ENCODE measurements at places on chromosomes 6 and 20.

- no peak for DNase-seq
Measured at GRCh38 chr6:156791320-156791850, 14.2 kb downstream of the ARID1B start.

DNA sequence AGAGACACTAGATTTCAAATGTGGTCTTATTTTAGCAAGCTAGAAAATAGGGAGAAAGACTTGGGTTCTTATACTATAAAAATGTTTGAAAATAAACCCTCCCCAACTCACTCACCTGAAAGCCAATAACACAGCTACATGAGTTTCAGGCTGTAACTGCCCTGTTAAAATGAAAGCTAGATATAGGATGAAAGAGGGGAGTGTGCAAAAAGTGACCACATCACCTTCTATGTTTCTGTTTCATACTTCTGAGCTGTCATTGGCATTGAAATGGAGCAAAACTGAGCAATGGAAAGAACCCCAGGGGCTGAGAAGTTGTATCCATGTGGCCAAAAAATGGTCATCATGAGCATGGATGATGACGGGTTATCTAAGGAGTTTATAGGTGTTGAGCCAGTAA lies 148.1 kb upstream of the TENT5A start:
- no peak for DNase-seq

- DNase-seq = no peak
Measured at GRCh38 chr20:15836634-15837033, 736.6 kb downstream of the KIF16B start.

GRCh38 chr6:158313989-158314388 lies 1.7 kb downstream of the TULP4 start:
- no peak for DNase-seq

- DNase-seq = no peak
Measured at GRCh38 chr20:25503936-25504335, 81.4 kb downstream of the NINL start.

GRCh38 chr20:5751856-5752255 lies 1.7 kb downstream of the SHLD1 start:
- peak; percentile 9 for DNase-seq

- no peak for DNase-seq
Measured at GRCh38 chr6:40371621-40372020, 215.5 kb downstream of the LRFN2 start.

DNA sequence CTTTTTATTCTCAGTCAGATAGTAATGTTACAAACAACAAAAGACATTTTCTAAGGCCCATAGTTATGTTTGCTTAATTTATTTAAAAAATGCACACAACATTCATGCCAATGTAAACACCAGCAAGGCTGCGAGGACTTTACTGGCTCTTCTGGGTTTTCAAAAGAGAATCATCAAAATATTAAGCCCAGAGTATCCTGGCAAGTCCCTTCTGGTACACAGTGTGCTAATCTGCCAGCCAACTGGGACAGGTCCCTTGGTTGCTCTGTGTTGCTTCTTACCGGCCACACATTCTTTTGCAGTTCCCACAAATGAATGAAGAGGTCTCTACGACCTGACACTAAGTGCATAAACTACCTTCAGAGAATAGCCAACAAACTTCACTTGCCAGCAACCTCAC lies 42.6 kb upstream of the SPDEF start:
- no peak for DNase-seq

- no peak for DNase-seq
Measured at GRCh38 chr6:168411130-168411529, 29.9 kb upstream of the SMOC2 start.

DNA sequence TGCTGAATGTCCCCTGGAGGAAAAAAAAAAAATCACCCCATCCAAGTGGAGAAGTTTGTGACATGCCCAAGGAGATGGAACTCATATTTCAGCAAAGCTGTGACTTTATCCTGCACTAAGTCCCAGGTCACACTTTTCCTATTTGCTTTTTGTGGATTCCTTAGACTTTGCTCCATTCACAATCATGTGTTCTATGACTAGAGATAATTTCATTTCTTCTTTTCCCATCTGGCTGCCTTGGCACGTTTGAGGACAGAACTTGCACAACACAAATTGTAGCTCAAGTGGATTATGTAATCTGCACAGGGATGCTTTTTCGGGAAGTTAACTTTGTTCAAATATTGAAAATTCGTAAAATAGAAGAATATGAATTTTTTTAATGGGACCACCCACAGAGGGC lies 100.7 kb upstream of the PTPN1 start:
- no peak for DNase-seq

- DNase-seq = no peak
Measured at GRCh38 chr6:41374618-41375590, 39.5 kb downstream of the NCR2 start.

DNA sequence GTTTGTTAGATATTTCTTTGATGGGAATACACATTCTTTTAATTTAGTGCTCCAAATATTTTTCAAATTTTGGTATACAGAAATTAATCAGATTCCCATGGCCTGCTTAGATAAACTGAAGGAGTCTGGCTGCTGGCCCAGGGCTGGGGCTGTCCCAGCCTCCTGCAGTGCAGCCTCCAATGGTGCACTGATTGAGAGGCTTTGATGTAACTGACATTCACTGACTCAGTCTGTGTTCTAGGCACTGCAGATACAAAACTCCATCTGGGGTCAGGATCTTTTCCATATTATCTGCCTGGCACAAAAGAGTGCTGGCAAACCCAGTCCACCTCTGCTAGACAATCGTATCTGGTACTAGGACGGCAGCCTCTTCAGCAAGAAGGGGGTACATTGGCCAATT lies 64.8 kb downstream of the GRIK2 start:
- DNase-seq = no peak

Data from NT2/D1 (cell line).